ENCODE measurements at places on chromosomes 11 and 22. TPM values are rescaled to one million over a fixed set of nuclear protein-coding genes. Genes with fewer than 3 reads are reported as not detected.

- H3K4me1 ChIP-seq, result no peaks in the 10 kb centered on the region
- DNase-seq, result no peak
- H3K4me3 ChIP-seq, result no peak overlapping the region
- H3K36me3 ChIP-seq, result no peaks in the 10 kb centered on the region
- no peak overlapping the region for H3K27ac ChIP-seq
These were observed 6.4 kb downstream of the CCT8L2 start for GRCh38 chr22:16586170-16586569.

KCNE3 gene
- polyA plus RNA-seq, result not detected

SCGB1A1 gene
- polyA plus RNA-seq, result not detected

- no peak for DNase-seq
- no peaks in the 10 kb centered on the region for H3K4me1 ChIP-seq
- H3K4me3 ChIP-seq, result no peak overlapping the region
- no peak overlapping the region for H3K27ac ChIP-seq
- H3K27me3 ChIP-seq, result peaks cover 6% of the 10 kb centered on the region
- peaks cover 1% of the 10 kb centered on the region for H3K36me3 ChIP-seq
These were observed 50.4 kb upstream of the ARHGAP20 start for GRCh38 chr11:110762590-110762989.

TMPRSS13 gene
- 0.24 TPM for polyA plus RNA-seq

UBASH3B gene
- polyA plus RNA-seq, result 3.7 TPM

Data from naive B cell (primary cell).